ENCODE measurements at places on chromosomes 6 and 20.

DNA sequence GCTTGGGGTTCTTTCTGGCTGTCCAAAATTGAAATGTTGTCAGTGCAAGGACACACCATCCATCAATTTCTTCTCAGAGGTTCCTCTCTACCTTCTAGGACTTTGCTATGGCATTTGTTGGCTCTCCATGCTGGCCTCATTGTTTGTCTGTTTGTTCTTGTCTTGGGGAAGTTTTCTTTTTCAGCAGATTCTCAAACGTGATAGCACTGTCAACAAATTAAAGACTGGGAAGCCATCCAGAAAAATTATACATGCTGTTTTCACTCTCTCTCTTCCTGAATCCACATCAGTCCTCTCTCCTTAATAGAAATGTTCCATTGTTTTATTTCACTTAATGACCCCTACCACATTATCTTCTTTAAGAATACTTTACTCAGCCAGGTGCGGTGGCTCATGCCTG is 130.4 kb downstream of the PCSK2 start:
- DNase-seq = no peak

GRCh38 chr6:84605298-84605697 is 159.1 kb downstream of the TBX18 start:
- DNase-seq = no peak

GRCh38 chr6:52787917-52788316 is 15.7 kb downstream of the GSTA1 start:
- no peak for DNase-seq

- DNase-seq = no peak
Measured at GRCh38 chr6:161414180-161414579, 140.3 kb upstream of the AGPAT4 start.

DNA sequence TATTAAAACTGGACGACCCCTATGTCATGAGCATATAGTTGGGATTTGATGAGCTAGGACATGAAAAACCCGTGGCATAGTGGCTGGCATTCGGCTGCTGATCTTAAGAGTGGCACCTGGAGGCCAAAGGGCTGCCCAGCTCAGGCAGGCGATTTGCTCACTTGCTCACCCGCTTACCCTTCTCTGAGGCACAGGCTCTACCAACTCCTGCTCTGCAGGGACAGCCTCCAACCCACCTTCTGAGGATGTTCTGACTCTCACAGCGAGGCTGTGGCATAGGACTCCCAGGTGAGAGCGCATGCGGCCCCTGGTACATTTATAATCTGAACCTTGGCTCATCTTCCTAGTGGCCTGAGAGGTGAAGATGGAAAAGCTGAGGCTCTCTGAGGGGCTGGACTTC is 995 bp downstream of the RSPO4 start:
- DNase-seq = no peak

Data from activated naive CD4-positive, alpha-beta T cell treated with anti-CD3 and anti-CD28 coated beads, Interleukin-2, amount 50 U/mL, for 16 hours (primary cell).